ENCODE measurements at places on chromosomes 7 and 10.

DNA sequence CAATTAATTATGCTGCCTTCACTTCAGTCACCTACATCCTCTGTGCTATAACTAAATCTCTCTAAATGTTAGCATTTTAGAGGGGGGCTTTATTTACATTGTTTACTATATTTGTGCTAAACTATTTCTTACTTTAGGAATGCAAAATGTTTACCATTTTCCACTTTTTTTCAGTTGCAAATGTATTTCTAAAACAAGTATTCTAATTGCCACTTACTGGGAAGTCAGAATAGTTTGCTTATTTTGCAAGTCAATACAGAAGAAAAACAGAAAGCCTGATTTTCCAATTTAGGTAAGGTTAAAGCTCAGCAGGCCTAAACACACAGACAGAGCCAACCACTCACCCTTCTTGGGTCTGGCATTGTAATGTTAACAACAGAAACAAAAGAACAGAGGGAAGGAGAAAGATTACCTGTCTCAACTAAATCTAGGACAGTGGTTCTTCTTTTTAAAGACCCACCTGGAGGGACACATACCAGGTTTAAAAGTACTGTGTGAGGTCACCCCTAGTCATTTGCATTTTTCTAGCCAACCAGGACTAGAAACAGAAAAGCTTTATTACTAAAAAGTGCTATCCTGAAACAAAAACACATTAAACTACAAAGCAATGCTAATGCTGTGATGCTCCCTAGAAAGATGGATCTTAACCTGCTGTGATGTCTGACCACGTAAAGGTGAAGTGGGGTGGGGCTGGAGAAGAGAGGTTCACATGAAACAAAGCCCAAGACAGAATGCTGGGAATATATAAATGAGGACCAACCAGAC, 178.2 kb downstream of the SLC25A13 start:
- DNase-seq: no peak

GRCh38 chr7:55432939-55433784, 68.0 kb downstream of the LANCL2 start:
- no peak for DNase-seq

GRCh38 chr7:100867776-100868485, 744 bp downstream of the TRIP6 start:
- DNase-seq: no peak

DNA sequence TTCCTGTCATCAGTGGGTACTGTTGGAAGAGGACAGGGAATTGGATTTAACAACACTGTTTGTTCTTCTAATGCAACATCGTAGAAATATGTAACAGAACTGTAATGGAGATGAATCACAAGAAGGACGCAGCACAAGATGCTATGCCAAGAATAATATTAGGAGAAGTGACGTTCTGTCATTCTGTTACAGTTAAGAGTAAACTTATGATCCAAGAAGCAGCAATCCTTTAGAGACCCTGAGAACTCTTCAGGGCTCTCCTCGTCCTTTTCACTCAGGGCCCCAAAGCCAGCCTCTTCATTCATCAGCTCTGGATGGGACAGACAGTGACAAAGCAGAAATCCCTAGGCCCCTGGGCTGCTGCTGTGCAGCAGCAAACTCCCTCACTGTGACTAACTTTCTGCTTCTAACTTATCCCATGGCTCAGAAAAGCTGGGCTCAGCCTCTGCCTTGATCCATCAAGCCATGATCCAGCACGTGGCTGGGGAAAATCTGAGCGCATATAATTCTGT, 8.7 kb upstream of the IL6 start:
- no peak for DNase-seq

- no peak for DNase-seq
Measured at GRCh38 chr10:83089335-83089734, 1050.0 kb upstream of the GHITM start.

- no peak for DNase-seq
Measured at GRCh38 chr10:7618461-7618860, 48.3 kb downstream of the ITIH5 start.

DNA sequence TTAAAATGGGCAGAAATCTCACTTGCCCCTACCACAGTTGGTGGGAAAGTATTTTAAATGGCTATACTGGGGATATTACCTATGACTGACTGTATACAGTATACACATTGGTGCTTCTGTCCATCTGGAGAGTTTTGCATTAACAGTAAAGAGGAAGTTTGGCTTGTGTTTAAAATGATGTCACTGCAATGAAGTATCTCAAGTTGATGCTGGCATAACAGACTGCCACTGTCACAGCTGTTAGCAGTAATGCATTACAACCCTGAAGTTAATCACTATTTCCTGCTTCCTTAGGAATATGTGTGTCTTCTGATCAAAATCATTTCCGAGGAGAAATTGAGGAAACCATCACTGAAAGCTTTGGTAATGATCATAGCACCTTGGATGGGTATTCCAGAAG, 1.9 kb downstream of the DKK1 start:
- no peak for DNase-seq

- no peak for DNase-seq
Measured at GRCh38 chr7:99629643-99630042, 12.9 kb downstream of the ZSCAN25 start.

DNA sequence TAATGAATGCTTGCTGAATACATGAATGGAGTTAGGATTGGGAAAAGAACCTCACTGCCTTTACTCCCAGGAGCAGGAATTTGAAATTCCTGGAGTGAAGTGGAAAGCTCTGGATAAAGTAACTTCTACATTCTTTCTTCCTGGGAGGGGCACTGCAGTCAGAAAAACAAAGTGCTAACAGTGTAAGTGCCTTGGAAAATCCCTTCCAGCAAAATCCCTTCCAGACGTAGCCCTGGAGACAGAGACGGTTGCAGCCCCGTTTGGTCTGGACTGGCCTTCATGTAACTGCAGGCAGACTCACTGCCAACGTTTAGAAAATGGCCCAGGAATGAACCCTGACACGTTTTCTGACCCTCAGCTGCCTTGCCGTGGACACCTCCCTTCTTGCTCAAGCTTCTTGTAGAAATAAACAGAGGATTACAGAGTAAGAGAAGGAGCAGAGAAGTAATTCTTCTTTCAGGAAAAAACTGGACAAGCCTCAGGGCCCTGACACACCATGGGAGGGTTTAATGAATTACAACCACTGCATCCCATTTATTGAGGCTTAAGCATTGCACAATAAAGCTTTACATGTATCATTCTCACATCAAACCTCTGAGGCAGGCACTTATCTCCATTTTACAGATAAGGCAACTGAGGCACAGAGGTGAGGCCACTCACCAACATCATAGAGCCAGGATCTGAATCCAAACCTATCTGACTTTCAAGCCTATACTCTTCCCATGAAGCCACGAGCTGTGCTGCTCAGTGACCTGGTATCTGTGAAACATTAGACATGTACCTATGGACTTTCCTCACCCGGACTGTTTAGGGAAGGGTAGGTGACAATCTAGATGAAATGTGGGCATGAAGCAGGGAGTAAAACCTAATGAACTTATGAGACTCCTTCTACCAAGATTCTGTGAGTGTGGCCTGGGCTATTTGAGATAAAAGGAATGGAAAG, 7.8 kb downstream of the ITPRIP start:
- no peak for DNase-seq

GRCh38 chr10:44361109-44361508, 23.8 kb downstream of the CXCL12 start:
- DNase-seq: no peak

DNA sequence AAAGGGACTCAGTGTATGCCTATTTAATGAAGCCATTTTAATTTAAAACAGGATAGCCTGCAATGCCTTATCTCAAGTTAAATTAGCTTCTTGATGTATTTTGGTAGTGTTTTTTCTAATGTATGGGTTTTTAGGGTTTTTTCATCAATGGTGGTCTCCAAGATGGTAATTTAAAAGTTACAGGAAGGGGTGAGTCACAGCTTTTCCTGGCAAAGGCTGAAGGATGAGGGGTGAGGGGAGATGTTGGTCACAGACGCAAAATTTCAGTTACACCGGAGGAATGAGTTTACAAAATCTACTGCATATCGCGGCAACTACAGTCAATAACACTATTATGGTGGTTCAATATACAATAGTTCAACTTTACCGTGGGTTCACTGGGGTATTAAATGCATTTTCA, 31.6 kb downstream of the CCDC3 start:
- DNase-seq: no peak

DNA sequence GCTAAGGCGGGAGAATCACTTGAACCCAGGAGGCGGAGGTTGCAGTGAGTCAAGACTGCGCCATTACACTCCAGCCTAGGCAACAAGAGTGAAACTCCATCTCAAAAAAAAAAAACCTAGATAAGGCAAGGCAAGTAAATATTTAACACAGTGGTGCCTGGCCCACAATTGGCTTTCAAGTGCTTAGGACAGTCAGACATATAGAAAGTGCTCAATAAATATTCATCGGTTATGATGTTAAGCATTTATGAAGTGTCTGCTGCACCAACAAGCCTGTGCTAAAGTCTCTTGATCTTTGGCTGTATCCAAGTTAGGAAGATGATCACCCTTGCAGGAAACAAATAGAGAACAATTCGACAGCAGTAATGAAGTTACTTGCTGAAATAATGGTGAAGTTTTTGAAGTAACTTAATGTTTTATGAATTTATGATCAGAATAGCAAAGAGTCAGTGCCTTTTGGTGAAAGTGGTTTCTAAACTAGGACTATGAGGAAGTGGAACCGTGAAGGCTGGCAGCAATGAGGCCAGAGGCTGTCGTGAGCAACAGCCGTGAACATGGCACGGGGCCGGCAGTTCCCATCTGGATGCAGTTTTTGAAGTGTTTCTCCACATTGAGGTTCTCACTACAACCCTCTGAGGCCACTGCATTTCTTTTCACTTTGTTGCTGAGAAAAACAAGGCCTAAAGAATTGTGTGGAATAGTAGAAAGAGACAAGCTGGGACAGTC, 48.1 kb upstream of the GATA3 start:
- no peak for DNase-seq

DNA sequence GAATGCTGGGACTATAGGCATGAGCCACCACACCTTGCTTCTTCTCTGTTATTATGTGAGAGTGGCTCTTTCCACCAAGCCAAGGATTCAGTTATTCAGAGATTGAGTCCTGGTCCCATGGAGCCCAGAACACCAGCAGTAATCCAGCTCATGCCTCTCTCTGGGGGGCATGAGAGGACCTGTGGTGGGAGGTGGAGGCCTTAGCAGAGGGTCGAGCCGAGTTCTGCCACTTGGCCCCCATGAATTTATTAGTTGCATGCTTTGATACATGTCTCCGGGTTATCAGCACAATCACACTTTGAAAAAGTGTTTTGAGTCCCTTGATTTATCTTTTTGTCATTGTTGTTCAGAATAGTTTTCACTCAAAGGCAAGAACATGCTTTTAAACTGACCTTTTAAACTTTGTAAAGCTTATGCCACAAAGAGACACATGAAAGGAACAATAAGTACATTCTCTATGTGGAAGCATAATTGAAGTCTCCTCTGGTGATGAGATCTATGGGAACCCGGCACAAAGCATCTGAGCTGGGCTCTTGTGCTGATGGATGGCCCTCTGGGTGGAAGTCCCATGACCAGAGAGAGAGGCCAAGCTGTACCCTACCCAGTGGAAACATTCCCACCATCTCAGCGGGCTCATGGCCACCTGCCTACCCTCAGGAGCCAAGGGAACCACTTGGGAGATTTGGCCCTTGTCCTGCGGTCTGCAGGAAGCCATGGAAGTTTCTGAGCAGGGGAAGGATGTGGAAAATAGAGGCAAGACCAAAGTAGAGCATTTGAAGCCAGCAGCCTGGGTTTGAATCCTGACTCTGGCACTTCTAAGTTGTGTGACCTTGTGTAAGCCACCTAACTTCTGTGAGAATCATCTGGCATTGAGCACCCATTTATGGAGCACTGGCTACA, 53.9 kb downstream of the MINDY4 start:
- no peak for DNase-seq

- no peak for DNase-seq
Measured at GRCh38 chr10:73785721-73786511, 510 bp downstream of the ZSWIM8 start.

- no peak for DNase-seq
Measured at GRCh38 chr10:121285406-121286196, 312.6 kb downstream of the FGFR2 start.

- DNase-seq: no peak
Measured at GRCh38 chr10:16520900-16521299, 779 bp downstream of the C1QL3 start.

DNA sequence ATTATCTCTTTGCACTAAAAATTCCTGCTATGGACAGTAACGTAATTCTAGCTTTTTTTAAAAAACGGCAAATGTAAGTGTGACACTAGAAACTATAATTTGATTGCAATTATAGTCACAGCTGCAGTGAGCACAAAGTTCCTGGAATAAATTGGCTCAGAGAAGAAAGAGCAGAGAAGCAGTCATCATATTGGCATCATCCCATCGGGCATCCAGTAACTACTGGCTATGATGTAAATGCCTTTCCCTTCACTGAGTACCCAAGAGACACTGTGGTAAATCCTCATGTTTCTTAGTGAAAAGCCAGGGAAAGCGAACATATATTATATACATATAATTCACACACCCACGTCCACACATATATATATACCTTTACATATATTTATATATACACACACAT, 43.6 kb downstream of the PIP4K2A start:
- DNase-seq: no peak

- no peak for DNase-seq
Measured at GRCh38 chr10:55277549-55277948, 476.5 kb upstream of the PCDH15 start.

DNA sequence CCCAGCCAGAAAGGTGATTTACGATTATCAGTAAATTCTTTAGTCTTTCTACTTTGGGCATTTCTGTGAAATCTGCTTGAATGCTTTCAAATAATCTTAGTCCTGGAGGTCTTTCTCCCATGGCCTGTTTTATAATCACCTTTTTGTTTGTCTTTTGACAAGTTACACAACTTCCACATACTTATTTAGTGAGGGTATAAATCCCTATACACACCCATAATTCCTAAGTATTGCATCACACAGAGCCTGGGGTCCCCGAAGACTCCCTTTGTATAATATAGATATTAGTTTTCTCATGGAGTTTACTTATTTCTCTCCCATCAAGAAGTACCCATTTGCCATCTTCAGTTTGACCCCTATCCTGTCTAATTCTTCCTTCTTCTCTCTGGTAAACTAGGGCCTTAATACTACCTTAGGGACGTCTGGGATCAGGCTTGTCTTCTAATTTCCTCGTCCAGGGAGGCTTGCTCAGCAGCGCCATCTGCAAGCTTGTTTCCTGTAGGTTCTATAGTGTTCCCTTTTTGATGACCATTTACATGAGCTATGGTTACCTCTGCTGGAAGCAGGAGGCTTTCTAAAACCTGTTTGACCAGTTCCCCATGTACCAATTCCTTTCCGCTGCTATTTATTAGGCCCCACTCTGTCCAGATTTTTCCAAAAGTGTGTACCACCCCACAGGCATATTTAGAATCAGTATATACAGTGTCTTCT, 8.1 kb downstream of the DNAH11 start:
- no peak for DNase-seq

- no peak for DNase-seq
Measured at GRCh38 chr7:139430443-139430842, 53.0 kb downstream of the KLRG2 start.

GRCh38 chr7:3378390-3379150, 77.5 kb downstream of the SDK1 start:
- DNase-seq: no peak

Measured in stimulated activated CD4-positive, alpha-beta T cell treated with anti-CD3 and anti-CD28 coated beads, TNF-alpha, amount 100 ng/mL, for 48 hours (primary cell).